PC-9 (cell line): ENCODE measurements at places on chromosomes 1 and 21.

GRCh38 chr1:171794085-171794484 lies 12.6 kb downstream of the METTL13 start:
- no peak for DNase-seq

GRCh38 chr1:46401964-46402626 lies 8.0 kb downstream of the FAAH start:
- peak; percentile 88 for DNase-seq

DNA sequence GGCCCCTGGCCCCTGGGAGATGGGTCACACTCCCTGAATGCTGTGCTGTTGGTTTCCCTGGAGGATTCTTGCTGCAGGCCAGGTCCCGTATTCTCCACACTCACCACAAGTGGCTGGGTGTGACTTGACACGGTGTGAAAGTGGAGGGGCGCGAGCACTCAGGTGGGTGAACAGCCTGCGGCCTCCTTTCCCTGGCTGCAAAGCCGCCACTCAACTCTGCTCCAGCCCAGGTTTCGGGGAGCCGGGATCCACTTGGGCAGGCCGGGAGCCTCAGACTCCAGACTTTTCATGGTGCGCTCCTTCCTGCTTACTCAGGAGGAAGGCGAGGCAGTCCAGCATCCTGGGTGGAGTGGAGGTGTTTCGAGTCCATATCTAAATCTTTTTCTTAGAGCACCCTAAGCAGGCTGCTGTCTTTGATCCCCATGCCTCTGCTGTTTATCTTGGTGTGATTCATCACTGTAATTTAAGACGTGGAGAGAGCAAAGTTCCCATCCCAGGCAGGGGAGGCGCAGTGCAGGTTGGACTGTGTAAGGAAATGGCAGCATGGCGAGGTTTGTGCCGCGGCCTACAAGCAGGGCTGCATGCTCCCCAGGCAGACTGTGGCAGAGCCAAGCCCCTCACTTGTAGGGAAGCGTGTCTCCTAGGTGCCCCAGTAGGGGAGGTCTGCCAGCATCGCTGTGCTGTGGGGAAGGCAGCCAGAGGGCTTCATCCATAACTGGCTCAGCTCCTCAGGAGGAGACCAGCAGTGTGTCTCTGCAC lies 29.6 kb downstream of the VANGL1 start:
- peak; percentile 97 for DNase-seq

- no peak for DNase-seq
Observed at GRCh38 chr1:39707506-39707905, 16.3 kb upstream of the HPCAL4 start.

- DNase-seq, result no peak
Observed at GRCh38 chr1:19735440-19736127, 64.1 kb downstream of the TMCO4 start.

- DNase-seq, result no peak
Observed at GRCh38 chr1:6489799-6490180, 1.7 kb downstream of the PLEKHG5 start.

GRCh38 chr1:211524521-211524920 lies 32.6 kb upstream of the RD3 start:
- DNase-seq, result no peak

- DNase-seq, result no peak
Observed at GRCh38 chr1:203368624-203369451, 17.9 kb upstream of the FMOD start.

GRCh38 chr1:198943484-198944187 lies 304.8 kb downstream of the PTPRC start:
- no peak for DNase-seq

- no peak for DNase-seq
Observed at GRCh38 chr1:44780583-44781121, 5.3 kb downstream of the RPS8 start.

DNA sequence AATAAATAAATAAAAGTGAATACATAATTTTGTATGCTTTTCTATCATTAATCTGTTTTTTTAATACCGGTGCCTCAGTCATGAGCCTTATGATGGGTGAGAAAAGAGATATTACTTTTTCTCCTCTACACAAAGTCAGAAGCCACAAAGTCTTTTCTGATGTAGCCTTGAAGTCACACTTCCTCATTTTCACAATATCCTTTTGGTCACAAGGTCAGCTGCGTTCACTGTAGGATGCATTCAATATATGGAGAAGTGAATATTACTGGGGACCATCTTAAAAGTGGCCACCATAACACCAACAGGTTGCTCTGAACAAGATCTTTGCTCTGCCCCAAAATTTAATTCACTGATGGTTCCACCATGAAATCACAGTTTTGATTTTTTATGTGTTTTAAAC lies 83.3 kb upstream of the TNR start:
- no peak for DNase-seq

- no peak for DNase-seq
Observed at GRCh38 chr1:230321341-230321740, 104.8 kb downstream of the PGBD5 start.

- DNase-seq, result no peak
Observed at GRCh38 chr1:203565981-203566380, 60.7 kb upstream of the ATP2B4 start.

- peak; percentile 72 for DNase-seq
Observed at GRCh38 chr1:223815865-223816264, 29.9 kb downstream of the TP53BP2 start.

DNA sequence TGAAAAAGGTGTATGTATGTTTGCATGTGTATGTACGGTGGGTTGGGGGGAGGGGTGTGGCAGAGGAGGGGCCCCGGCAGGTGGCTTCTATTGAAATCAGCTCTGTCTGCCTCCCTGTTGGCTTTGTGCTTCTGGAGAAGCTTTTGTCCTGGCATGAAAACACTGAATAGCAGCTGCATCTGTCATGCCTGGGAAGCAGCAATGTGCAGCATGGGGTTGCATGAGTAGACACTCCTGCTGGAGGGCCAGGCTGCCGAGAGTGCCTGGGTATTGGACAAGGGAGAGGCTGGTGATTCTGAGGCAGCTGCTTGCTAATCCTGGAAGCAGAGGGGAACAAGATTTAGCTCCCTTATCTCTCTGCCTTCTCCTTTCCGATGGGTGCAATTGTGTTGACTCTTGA lies 20.5 kb downstream of the MAPKAPK2 start:
- no peak for DNase-seq

DNA sequence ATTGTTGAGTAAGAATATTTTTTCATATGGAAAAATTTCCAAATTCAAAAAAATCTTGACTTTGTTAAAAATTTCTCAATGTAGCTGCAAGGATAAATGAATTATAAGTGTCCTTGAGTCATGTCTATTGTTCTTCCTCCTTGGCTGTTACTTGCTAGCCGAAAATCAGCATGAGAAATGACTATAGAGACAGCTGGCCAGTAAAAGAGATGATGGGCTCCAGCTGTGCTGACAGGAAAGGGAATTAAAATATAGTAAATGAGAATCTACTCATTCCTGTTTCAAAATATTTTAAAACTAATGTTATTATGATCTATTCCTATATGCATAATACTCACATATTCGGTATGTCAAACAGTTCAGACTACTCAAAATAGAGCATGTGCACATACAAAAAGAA lies 1292.6 kb downstream of the BRINP3 start:
- DNase-seq, result no peak

- DNase-seq, result no peak
Observed at GRCh38 chr1:203671521-203672278, 45.1 kb downstream of the ATP2B4 start.

- no peak for DNase-seq
Observed at GRCh38 chr1:248805876-248806275, 19.8 kb downstream of the SH3BP5L start.

DNA sequence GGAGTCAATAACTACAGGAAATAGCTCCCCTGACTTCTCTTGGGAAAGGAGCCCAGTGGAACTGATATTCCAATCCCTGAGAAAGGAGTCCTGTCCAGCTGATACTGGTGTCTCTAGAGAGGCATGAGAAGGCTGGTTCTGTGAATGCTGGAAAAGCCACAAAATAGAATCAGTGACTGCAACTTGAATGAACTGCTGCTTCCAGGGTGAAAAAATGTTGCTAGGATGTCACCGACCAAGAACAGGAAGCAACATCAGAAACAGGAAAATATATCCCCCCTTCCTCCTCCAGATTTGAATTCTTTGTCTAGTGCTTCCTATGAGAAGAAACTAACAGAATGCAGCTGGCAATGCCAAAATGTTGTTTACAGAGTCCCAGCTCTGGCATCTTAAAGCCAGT lies 269.3 kb upstream of the LYPLAL1 start:
- DNase-seq, result no peak

DNA sequence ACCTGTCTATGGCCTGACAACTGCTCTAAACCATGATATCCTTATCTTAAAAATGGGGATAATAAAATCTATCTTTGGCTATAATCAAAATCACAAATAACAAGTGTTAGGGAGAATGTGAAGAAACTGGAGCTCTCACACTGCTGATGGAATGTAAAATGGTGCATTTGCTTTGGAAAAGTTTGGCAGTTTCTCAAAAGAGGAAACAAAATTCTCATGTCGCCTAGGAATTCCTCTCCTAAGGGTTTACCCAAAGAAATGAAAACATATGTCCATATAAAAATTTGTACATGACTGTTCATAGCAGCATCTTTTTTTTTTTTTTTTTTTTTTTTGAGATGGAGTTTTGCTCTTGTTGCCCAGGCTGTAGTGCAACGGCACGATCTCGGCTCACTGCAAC lies 64.3 kb downstream of the ZNF281 start:
- no peak for DNase-seq

DNA sequence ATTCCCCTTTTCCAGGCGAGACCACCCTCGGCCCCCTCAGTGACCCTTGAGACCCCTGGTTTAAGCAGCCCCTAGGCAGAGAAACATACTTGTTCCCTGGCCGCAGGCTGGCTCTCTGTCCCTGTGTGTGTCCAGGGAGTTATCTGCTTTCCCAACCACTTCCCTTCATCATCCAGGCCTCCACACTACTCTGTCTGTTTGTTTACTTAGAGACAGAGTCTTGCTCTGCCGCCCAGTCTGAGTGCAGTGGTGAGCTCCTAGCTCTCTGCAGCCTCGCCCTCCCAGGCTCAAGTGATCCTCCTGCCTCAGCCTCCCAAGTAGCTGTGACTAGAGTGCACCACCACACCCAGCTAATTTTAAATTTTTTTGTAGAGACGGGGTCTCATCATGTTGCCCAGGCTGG lies 5.8 kb upstream of the VWA1 start:
- DNase-seq, result no peak

GRCh38 chr1:1307261-1307922 lies 338 bp downstream of the ACAP3 start:
- DNase-seq, result no peak

- no peak for DNase-seq
Observed at GRCh38 chr1:223208164-223209076, 65.4 kb upstream of the TLR5 start.

GRCh38 chr1:44174630-44175029 lies 33.2 kb upstream of the KLF18 start:
- DNase-seq, result no peak

DNA sequence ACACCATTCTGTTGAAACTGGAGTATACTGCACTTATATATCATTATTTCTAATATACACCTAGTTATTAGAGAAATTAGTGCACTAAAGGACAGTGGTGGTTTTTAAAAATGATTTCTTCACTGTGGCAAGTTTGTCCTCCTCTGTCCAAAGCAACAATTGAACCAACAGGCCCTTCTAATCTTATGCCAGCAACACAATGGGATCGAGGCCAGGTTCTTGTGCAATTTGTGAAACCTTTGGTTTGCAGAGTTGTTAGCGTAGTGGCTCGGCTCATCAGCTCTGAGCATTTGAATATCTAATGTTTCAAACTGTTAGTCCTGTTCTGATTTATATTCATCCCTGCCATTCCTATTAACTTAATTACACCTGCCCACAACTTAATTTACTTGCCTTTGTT lies 9.9 kb upstream of the LRRC39 start:
- no peak for DNase-seq

DNA sequence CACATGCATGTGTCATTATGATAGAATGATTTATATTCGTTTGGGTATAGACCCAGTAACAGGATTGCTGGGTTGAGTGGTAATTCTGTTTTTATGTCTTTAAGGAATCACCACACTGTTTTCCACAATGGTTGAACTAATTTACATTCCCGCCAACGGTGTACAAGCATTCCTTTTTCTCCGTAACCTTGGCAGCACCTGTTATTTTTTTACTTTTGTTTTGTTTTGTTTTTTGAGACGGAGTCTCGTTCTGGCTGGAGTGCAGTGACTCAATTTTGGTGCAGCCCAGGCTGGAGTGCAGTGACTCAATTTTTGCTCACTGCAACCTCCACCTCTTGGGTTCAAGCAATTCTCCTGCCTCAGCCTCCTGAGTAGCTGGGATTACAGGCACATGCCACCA lies 8.5 kb upstream of the S100B start:
- DNase-seq, result no peak

DNA sequence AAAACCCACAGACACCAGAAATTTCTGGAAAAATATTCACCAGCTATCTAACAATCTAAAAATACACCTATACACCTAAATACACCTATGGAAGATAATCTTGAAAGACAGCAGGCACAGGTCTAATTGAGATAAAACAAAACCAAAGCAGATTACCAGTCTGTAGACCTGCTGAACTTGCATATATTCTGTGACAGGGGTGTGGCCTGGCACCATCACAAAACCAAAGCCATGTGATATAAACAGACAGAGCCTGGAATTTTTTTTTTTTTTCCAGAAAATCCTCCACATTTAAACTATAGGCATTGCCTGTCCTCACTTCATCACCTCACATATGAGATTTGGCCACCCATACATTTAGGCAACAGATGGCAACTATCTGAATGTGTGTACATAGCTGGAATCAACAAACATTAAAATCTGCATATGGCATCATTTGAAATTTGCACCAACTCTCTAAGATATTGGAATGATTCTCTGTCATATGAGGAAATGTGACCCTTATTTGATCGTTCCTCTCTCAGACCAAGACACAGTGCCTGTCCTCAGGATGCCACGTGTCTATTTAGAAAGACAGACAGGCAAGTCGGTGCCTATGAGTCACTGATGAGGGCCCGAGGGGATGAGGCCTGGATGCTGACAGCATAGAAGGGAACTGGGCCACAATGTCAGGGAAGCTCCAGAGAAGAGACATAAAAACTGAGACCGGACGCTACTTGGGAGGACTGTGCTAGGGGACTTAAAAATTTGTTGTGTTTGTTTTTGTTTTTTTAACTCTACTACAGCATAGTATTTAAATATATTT lies 32.6 kb downstream of the NMNAT2 start:
- DNase-seq, result no peak

DNA sequence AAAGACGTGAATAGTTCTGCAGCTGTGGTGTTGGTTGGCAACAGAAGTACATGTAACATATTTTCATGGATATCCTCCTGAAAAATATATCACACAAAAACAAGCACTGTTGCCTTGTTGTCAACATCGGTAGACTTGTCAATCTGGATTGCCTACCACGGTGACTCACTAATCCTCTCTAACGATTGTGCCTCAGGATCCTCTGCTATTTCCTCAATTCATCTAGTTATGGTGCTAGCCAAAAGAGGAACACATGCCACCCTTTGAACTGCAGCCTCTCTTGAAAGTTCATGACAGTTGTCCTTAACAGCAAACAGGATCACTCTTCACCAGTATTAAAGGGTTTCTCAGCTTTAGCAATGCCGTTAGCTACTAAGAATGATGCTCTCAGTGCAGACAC lies 25.7 kb downstream of the RASAL2 start:
- DNase-seq, result peak; percentile 82

DNA sequence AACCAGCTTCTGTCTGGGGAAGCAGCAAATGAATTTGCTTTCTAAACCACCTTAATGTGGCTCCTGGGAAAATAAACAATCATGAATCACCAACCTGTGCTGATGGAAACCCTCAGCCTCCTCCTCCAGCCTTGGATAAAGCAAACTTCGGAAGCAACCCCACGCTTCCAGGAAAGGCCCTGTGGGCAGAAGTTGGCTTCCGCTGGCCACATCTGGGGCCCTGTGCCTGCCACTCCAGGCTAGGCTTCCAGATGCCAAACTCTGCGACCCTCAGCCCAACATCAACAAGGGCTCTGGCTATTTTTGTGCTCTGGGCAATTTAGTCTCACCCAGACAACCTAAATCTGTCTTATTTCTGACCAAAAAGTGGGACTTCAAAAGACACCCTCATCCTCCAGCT lies 6.2 kb upstream of the OXCT2 start:
- no peak for DNase-seq
